ENCODE measurements at places on chromosomes 11 and 22. TPM values are rescaled to one million over a fixed set of nuclear protein-coding genes. Genes with fewer than 3 reads are reported as not detected.

GRCh38 chr11:65546217-65546958 lies 11.8 kb downstream of the LTBP3 start:
- no peak for DNase-seq

- peak; percentile 14 for DNase-seq
Measured at GRCh38 chr11:61828629-61829407, 718 bp downstream of the FADS2 start.

DNA sequence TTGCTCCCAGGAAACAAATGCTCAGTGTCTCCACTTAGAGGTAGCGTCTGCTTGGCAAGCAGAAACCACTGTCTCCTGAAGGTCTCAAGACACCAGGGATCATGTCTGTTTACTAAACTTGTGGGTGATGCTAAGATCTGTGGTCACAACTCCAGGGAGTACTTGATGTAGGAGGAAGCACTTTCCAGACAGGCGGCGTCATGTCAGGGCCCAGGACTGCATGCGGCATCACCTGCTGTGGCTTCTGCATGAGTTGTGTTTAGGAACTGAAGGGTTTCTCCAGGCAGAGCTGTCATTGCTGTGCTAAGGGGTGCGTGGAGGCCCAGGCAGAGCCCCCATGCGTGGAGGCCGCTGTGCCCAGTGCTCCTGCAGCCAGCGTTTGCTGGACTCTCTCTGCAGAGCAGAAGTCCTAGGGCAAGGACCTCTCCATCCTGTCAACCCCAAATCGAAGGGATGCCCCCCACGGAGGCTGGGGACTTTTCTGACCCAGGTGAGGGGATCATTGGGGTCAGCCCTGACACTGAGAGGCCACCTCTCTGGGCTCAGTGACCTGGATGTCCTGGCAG lies 8.1 kb upstream of the PANX2 start:
- no peak for DNase-seq

- DNase-seq: no peak
Measured at GRCh38 chr11:37984991-37985390, 1387.0 kb upstream of the RAG2 start.

- DNase-seq: peak; percentile 23
Measured at GRCh38 chr11:110286298-110287040, 9.9 kb downstream of the RDX start.

KRTAP5-11 gene
- total RNA-seq: not detected

RAB3IL1 gene
- 0.91 TPM for total RNA-seq
